ENCODE measurements at places on chromosomes 16 and 17. TPM values are rescaled to one million over a fixed set of nuclear protein-coding genes. Genes with fewer than 3 reads are reported as not detected.
A peak's percentile ranks its signal among the peaks of the same experiment; 100 is the strongest.

The SP2 gene
- polyA plus RNA-seq: 8.0 TPM

The TBKBP1 gene
- 27.9 TPM for polyA plus RNA-seq

The NXPH3 gene
- 5.9 TPM for polyA plus RNA-seq

The MMP25 gene
- 0.30 TPM for polyA plus RNA-seq

The DPEP2 gene
- polyA plus RNA-seq: 1.5 TPM

- DNase-seq: no peak
Measured at GRCh38 chr17:73452009-73452408, 140.2 kb upstream of the CDC42EP4 start.

DNA sequence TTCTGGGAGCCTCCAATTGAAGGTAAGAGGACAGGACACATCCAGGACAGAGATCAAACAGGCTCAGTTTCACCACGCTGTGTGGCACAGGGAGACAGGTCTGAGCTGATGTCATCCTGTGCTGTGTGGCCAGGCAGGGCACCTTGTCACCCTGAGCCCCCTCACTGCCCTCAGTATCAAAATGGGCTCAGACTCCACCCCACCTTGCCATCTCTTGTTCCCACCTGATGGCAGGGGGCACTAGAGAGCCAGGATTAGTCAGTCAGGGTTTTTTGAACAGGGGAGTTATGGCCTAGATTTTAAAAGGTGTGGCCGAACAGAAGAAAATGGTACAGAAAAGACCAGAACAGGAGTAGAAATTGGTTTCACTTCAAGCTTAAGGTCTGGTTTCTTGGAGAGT is 2.6 kb downstream of the KAT2A start:
- no peak for DNase-seq

- no peak for DNase-seq
Measured at GRCh38 chr17:46862949-46863348, 11.6 kb downstream of the WNT9B start.

GRCh38 chr17:76479515-76480060 is 12.2 kb downstream of the AANAT start:
- DNase-seq: no peak

GRCh38 chr16:58584831-58585505 is 44.7 kb downstream of the CNOT1 start:
- no peak for DNase-seq

- no peak for DNase-seq
Measured at GRCh38 chr17:64054304-64054703, 33.9 kb upstream of the ICAM2 start.

GRCh38 chr17:78532922-78533640 is 44.1 kb downstream of the DNAH17 start:
- DNase-seq: no peak

GRCh38 chr16:24753000-24753399 is 23.5 kb downstream of the TNRC6A start:
- no peak for DNase-seq

- peak; percentile 43 for DNase-seq
Measured at GRCh38 chr17:49836111-49837030, 11.5 kb downstream of the TAC4 start.

DNA sequence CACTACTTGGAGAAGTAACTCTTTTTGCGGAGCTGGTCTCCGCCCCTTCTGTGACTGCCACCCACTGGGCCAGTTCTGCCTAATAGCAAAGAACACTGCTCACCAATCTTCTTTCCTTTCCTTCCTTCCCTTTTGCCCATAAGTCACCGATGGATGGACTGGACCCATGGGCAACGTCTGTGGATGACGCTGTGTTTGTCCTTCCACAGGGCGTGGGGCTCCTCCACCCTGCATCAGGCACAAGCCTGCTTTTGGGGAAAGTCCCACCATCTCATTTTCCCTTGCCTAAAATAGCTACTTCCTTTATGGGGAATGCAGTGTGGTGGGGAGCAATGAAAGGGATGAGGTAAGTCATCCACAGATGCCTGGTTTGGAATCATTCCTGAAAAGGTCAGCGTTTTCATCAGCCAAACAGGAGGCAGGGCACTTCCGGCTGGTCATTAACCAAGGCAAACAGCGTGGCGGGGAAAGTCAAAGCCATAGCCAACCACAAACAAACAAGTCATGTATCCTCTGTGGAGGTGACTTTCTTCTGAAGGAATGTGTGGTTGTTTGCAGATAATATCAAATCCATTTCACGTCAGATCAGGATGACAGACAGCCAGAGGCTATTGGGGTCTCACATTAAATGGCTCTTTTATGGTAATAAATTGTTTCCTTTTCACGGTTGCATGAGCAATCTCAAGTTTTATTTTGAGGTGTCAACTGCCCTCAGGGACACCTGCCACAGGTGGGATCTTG is 30.7 kb upstream of the MED9 start:
- DNase-seq: no peak

GRCh38 chr17:77869665-77870132 is 88.8 kb upstream of the TNRC6C start:
- DNase-seq: no peak

All from heart right ventricle (tissue), 16 donors.